Lung (tissue), 17 donors: ENCODE measurements at places on chromosomes 13 and 19.

GRCh38 chr13:36917311-36917710 lies 2.7 kb downstream of the SMAD9 start:
- peak; percentile 56 for DNase-seq

DNA sequence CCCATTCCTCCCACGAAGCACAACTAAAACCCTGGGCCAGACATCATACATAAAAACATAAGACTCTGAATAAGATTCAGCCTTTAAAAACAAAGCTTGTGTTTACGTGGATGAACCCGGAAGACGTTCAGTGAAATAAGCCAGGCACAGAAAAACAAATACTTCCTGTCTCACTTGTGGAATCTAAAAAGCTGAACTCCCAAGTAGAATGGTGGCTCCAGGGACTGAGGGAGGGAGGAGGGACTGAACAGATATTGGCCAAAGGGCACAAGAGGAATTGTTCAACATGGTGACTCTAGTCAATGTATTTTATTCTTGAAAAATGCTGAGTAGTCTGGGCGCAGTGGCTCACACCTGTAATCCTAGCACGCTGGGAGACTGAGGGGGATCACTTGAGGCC lies 35.7 kb upstream of the TPM4 start:
- DNase-seq = no peak

GRCh38 chr13:29589234-29589633 lies 6.3 kb downstream of the SLC7A1 start:
- DNase-seq = no peak

- no peak for DNase-seq
Measured at GRCh38 chr13:67228031-67228430, 2.1 kb downstream of the PCDH9 start.

GRCh38 chr13:31739226-31739625 lies at the start of gene RXFP2:
TSS of gene RXFP2 (plus strand) at chr13:31739526. CDS start at chr13:31739613, 87 bp downstream.
- DNase-seq = no peak

DNA sequence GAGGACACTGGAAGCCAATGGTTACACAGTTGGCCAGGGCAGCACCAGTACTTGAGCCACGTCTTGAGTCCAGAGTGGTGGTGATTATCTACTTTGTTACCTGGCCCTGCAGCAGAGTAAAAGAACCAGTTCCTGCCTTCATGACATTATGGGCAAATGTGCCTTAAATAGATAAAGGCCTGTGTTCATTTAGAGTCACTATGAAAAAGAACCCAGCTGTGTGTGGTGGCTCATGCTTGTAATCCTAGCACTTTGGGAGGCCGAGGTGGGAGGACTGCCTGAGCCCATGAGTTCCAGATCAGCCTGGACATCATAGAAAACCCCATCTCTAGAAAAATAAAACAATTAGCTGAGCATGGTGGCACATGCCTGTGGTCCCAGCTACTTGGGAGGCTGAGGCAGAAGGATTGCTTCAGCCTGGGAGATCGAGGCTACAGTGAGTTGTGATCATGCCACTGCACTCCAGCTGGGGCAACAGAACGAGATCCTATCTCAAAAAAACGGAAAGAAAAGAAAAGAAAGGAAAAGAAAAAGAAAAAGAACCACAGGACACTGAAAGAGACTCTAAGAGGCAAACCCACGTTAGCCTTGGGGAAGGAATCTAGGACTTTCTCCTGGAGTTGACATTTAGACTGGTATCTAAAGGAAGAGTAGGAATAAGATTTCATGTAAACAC lies 3.4 kb upstream of the IRF2BP1 start:
- DNase-seq = no peak

- no peak for DNase-seq
Measured at GRCh38 chr13:28641600-28641926, 17.4 kb upstream of the POMP start.

- DNase-seq = no peak
Measured at GRCh38 chr19:47693489-47693888, 19.7 kb upstream of the EHD2 start.

DNA sequence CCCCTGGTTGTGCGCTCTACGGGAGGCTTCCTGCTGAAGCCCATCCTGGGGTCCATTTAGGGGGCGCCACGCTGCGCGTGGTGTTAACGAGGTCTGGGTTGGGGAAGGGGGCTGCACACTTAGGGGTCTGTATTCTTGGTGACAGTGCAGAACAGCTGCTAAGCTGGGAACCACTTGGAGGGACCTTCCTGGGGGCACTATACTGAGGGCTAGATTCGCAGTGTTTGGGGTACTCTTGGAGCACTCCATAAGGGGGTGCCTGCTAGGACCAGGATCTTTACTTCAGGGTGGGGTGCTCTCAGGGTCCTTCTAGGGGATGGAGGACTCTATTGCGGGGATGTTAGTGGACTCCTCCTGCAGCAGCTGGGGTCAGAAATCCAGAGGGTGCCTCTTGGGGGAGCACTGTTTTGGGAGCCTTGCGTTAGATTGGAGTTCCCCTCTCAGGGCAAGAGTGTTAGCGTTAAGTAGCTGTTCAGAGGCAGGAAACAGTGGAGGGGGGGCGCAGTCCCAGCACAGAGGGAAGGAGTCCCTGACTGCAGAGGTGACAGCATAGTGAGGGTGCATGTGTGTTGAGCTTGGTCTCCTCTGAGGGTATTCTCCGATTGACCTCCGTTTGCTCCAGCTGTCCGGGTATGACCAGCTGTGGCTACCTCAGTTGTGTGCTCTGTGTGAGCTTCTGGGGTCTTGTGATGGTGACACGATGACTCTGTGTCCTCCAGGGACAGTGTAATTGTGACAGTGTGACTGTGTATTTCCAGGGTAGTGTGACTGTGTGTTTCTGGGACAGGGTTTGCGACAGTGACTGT lies 1.1 kb downstream of the PDE4A start:
- no peak for DNase-seq

- DNase-seq = peak; percentile 65
Measured at GRCh38 chr13:108895220-108895704, 265.9 kb downstream of the MYO16 start.

DNA sequence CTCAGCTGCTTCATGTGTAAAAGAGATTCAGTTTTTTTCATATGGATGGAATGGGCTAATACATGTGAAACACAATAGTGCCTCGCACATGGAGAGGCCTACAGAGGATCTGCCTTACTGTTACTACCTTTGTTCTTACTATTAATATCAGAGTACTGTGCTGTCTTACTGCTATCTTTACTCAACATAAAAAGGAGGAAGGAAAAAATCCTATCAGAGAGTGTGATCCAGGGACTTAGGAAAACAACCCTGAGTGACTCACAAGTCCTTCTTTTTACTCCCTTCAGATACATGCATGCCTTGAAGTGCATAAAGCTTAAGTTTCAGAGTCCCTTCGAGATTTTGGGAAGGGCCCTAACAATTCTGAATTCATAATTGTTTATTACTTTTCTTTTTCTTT lies 136.8 kb downstream of the TBC1D4 start:
- DNase-seq = no peak

- no peak for DNase-seq
Measured at GRCh38 chr19:39524495-39524894, 8.2 kb downstream of the EID2B start.

DNA sequence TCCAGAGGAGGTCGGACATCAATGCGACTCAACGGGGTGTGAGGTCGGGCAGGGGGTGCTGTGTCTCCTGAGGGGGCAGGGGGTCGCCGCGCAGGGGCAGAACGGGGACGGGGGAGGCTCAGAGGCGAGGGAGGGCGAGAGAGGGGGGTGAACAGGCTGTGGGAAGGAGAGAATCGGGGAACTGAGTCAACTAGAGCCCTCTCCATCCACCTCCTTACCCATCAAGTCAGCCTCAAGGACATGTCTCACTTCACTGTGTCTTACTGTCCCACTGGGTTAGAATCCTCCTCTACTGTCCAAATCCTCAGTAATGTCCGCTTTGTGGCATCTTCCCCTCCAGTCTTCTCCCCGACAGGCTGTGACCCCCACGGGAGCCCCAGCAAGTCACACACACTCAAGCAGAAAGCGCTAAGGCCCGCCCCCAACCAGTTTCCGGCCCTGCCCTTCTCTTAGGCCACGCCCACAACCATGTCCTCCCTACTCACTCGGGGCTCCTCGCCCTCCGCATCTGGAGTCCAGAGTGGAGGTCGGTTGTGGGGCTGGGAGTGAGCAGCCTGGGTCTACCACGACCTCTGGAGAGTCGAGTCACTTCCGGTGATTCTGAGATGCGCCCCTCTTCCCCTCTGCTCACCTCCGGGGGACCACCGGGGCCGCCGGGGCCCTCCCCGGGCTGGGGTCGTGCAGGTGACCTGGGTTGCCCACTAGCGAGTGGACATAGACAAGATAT lies 9.3 kb downstream of the PLEKHA4 start:
- DNase-seq = peak; percentile 49

DNA sequence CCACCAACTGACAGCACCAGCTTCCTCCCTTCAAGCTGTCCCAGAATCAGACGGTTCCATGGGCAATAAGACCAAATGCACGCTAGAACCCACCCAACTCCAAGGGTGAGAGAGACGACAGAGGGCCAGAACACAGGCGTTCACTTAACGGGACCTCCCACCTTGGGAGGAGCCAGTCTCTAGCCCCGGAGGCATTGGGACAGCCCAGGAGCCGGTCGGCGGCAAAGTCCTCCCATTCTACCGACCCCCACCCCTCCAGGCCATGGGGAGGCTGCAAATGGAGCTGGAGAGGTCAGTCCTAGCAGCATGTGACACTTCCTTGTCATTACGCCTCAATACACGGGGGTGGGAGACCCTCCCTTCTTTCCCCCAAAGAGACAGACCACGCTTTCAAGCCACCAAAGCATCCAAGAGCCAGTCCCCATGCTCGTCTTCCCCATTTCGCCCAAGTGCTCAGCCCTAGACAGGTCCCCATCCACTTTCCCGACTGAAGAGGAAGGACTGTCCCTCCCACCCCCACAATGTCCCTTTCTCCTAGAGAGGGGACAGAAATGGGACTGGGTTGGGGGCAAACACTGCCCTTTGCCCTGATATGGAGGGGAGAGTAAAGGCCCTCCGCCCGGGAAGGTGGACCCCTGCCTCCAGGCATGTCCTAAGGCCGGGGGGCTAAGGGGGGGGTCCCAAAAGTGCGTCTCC lies 964 bp downstream of the KHSRP start:
- peak; percentile 55 for DNase-seq

GRCh38 chr19:28940751-28941500 lies 272.0 kb downstream of the UQCRFS1 start:
- peak; percentile 1 for DNase-seq

- DNase-seq = no peak
Measured at GRCh38 chr13:114103801-114104654, 28.4 kb downstream of the RASA3 start.

DNA sequence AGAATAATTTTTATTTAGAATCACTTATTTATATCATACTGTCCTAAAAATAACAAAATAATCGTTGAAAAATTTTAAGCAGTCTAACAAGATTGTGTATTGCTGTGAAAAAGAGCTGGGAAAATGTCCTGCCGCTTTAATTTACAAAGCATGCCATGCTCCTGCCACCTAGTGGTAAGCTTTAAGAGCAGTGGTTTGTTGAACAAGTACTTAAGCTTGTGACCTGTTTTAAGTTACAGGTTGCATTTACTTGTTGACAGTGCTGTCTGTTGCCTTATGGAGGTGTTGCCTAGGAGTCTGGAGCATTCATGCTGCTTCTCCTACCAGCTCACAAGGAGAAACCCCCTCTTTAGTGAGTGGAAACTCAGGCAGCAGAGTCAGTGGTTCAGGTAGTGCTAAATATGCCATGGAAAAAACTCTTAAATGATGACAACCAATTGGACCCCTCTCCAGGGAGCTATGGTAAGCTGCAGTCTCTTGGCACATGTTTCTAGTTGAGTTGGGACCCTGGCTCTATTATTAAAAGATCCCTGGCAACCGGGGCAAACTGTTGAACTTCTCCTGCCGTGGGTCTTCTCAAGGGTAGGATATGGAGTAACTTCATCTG lies 68.4 kb downstream of the SPATA13 start:
- peak; percentile 54 for DNase-seq

DNA sequence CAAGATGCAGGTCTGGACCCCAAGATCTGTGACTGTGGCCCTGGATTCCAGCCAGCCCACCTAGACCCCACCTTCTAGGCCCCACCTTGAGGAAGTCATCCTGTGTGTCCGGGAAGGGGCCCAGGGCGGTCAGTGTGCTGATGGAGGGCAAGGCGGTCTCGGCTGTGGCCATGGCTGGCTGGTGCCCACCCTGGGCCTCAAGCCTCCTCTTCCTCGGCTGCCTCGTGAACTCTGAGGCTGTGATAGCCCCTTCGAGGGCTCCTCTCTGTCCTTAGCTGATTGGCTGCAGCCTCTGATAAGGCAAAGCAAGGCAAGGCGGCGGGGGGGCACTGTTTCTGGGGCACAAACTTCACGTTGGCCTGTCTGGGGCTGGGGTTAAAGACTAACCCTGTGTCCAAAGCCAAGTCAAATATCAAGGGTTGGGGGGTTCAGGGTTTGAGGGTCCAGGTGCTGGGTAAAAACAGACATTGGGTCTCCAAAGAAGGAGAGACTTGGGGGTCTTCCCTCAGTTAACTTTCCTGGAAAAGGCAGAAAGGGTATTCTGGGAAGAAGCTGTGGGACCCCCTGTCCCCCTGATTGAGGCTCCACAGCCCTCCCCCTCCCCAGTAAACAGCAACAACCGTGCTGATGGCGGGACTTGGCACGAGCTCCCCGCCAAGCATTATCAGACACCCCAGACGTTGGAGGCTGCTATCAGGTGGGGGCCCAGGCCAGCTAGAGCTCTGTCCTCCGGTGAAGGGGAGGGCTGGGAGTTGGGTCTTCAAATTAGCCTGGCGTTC lies at the start of gene KLF1:
Gene KLF1 (minus strand): TSS at position 233 of the 779 bp plus-strand sequence. CDS start 61 bp downstream, at position 172.
- DNase-seq = no peak

DNA sequence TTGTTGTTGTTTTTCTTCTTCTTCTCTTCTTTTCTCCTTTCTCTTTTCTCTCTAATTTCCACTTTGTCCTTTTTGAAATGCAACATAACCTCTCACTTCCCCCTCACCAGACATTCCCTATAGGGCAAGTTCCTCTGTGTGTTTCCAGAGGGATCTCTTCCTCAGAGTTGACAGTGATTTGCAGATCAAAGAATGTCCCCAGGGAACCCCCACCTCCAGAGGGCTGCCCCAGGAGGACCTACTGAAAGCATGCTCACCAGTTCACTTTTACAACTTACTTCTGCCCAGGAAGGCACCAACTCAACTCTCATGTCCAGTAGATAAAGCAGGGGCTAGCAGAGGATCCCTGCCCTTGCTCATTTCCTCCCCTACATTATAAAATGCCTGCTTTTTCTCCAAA lies 1648.0 kb downstream of the PCDH9 start:
- DNase-seq = no peak

DNA sequence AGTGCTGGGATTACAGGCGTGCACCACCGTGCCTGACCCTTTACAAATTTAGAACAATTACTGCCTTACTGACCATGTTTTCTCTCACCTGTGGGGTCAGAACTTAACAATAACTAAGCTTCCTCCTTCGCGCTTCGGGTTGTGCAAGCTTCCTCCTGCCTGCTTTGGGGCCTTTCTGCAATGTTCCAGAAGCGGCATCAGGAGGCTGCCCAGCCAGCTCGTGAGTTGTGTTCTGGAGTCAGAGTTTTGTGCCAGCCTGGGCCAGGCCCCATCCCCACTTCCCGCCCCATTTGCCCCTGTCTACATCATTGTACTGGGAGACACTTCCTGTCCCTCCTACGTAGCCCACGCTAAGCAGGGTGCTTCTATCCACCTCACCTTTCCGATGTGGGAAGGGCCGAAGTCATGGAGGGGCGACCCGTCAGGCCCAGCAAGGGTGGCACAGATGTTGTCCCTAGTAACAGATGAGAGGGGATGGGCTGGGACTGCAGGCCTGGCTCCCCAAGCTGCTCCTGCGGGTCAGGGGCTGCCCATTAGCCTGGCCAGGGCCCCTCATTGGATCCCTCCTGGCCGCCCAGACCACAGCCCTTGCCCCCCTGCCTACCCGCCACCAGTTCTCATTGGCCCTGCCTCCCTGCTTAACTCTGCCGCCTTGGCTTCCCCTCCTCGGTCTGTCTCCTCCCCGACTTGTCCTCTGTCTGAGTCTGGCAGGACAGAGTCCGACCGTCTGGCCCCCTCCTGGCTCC lies 13.4 kb downstream of the UHRF1 start:
- DNase-seq = no peak

GRCh38 chr19:51462681-51463080 lies 4.4 kb upstream of the SIGLEC8 start:
- no peak for DNase-seq
